ENCODE measurements at places on chromosomes 1 and 21.

DNA sequence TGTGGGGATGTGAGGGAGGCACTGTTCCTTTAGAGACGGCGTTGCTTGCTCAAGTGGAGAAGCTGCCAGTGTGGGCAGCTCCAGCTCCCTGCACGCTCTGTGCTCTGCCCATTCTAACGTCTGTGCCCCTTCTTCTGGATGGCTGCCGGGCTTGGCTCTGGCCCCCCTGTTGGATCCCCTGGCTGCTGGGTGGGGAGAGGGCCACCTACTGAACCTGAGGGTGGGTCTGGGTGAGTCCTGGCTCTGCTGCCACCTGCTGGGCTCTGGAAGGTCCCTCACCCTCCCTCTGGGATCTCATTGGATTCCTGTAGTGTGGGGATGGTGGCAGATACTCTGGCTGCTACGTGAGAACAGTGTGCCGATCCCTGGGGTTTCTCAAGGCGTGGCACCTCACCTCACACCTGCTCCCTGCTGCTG, 5.0 kb downstream of the PFKL start:
- DNase-seq = no peak

- DNase-seq = no peak
Observed at GRCh38 chr1:158049853-158050252, 56.4 kb downstream of the KIRREL1 start.

GRCh38 chr1:43199093-43199726, 27.1 kb downstream of the CFAP57 start:
- DNase-seq = no peak

DNA sequence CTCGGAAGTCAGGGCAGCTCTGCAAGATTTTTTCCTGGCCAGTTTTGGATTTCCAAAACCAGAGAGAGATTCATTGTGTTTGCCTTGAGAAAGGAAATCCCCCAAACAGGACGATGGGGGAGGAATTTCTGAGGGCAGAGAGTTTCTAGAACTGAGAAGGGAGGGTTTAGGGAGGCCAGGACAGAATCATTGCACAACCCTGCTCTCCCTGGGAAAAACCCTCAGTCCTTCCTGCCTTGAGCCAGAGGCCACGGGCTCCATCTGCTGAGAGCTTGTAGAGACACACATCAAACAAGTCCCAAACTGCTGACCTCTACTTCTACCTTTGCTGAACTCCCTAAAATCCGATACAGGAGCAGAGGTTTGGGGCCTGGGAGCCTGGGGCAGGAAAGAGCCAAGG, 99.7 kb downstream of the NMNAT2 start:
- DNase-seq = peak; percentile 79

DNA sequence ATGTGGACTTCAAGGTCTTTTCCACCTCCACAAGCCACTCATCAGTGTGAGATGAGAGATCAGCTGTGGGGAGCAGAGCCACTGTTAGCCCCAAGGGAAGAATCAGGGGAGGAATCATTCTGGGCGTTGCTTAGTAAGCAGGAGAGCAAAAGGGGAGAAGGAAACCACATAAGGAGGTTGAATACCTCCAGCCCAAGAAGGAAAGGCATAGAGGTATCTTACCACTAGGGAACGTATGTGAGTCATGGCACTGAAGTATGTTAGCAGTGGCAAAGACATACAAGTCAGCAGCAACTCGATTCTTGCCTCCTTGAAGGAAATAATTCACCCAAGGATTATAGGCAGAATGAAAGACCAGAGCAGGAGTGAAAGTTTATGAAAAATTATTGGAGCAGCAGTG, 31.6 kb upstream of the SLC5A9 start:
- DNase-seq = no peak

- DNase-seq = peak; percentile 78
Observed at GRCh38 chr1:8962812-8963530, 17.3 kb downstream of the CA6 start.
